ENCODE measurements at places on chromosomes 11 and 22.

- no peak for DNase-seq
These were observed 28.8 kb upstream of the CHKA start for GRCh38 chr11:68150037-68150436.

- no peak for DNase-seq
These were observed 313.5 kb downstream of the MIAT start for GRCh38 chr22:26970809-26971394.

DNA sequence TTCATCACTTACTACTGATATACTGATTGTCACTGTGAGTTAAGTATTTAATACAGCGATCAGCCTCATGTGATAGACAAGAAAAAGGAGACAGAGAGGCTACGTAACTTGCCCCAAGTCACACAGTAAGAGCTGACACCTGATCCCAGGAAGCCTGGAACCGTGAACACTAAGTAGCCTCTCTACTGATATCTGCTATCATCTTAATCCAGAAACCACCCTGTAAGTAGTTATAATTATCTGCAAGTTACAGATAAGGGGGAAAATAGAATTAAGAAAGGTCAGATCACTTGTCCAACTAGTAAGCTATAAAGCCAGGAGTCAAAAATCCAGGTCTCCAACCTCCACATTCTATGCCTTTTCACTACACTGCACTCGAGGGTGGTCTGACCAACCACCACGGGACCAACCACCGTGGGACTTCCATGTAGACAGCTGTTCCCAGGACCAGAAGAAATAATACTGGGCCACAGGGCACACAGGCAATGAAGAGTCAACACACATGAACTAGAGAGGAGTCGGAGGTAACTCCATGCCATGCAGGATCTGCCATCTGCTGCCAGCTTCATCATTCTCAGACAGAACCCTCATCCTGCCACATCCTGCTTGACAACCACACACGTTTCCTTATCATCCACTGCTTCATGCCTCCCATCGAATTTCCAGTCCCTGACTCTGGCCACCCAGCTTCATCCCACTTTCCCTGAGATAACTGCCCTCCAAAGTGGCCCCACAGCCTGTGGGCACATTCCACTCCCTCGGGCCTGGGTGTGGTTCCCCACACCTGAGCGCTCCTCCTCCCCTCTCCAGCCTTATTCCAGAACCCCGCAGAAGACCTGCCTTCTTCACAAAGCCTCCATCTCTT is 58.6 kb downstream of the MICAL3 start:
- DNase-seq = no peak

- DNase-seq = peak; percentile 13
These were observed 18.0 kb downstream of the CREB3L1 start for GRCh38 chr11:46295312-46296058.

DNA sequence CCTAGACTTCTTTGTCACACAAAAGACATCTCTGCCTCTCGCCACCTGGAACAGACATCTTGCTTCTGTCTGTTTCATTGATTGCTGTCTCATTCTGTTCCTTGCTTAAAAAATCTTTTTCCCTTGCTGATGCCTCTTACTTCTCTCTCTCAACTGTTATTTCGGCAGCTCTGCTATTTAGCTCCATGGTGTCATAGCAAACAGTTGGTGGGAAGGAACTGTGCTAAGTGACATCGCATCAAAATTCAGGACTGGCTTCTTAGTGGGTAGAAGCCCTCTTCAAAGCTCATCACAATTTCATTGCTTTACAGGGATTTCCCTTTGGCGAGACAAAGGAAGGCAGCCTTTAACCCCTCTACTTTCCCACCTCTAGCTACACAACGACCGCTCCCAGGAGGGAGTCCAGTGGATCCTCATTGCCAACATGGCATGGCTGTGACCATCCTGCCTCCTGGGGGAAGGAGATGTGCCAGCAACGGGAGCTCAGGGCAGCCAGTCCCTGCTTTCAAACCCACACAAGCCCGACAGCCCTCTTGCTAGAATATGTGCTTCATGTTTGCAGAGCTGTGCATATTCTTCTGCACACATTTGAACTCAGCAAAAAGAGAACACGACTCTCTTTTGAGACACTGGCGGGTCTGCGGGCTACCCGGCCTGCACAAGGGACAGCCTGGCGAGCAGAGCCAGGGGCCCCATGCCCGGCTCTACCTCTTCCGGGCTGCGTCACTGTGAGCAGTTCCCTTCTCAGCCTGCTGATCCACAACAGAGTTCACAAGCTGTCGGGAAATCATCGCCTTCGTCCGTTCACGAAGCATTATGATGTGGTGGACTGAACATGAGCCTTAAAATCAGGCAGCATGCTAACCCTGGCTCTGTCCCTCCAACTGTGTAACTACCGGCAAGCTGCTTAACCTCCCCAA is 51.1 kb upstream of the JAM3 start:
- no peak for DNase-seq

- no peak for DNase-seq
These were observed 1.8 kb upstream of the IL18BP start for GRCh38 chr11:71996946-71997345.

- no peak for DNase-seq
These were observed 6.2 kb upstream of the APLP2 start for GRCh38 chr11:130063451-130063850.

GRCh38 chr11:105867742-105868141 is 154.3 kb downstream of the MSANTD4 start:
- no peak for DNase-seq

DNA sequence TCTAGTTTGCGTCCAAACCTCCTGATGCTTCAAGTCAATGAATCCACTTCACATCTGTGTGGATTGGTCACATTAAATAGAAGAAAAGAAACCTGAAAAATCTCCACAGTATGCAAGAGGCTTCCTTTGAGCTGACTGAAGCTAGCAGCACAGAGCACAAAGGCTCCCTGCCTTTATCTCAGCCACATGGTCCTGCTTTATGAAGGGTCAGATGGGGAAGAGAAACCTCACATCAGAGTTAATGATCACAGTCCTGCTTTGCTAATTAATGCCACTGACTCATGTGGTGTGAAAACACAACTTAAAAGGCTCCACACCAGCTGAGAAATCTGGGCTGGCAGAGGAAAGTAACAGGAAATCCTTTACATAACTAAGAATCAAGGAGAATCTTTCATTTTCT is 1291.0 kb downstream of the LRRC4C start:
- DNase-seq = no peak

GRCh38 chr22:25368271-25368670 is 148.8 kb downstream of the CRYBB2 start:
- DNase-seq = no peak

DNA sequence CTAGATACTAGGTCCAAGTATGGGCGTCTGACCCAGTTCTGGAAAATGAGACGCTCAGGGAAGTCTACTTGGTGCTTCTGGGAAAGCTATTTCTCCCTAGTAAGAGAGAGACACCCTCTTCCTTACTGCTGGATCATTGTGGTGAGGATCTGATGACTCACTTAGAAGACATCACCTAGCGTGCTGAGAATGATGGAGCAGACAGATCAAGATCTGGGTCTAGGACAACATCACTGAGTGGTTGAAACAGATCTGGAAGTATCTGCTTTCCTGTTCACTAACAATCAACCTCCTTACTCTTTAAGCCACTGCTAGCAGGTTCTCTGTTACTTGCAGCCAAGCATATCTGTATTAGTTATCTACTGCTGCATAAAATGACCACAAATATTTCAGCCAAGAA is 38.3 kb upstream of the HMGXB4 start:
- no peak for DNase-seq

DNA sequence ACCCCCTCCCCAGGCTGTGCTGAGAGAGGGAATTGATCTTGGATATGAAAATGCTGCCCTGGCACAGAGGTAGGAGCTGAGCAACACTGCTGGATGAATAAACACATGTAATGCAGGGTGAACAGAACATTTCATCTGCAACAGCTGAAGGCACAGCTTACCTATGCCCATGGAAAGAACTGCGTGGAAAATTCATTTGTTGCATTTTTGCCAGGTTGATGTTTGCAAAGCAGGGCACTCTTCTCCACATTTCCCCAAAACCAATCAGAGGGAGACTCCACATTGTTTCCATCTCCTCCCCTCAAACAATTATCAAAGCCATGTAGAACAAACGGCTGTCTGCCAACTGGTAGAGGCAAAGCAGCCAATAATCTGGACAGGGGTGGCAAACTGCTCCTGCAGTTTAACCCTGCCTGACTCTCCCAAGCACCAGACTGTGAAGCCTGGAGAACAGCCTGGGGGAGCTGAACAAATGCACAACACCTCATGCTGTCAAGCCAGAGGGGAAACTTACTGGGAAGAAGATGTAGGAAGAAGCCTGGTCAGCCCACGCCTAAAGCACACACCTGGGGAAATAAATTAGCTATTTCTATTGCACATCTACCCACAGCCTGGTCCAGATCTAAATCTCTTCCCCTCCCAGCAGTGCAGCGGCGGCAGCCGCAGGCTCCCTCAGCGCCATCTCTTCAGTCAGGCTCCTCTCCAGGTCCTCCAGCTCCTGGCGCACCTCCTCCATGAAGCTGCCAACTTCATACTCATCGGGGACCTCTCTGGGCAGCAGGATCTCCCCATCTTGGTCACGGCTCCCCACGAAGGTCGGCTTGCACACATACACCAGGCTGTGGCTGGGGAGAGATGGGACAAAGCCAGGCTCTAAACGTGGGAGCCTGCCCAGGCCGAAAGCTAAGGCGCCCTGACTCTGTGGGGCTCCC is 44.3 kb downstream of the DKK3 start:
- no peak for DNase-seq

GRCh38 chr11:96101146-96101545 is 177.2 kb upstream of the MTMR2 start:
- no peak for DNase-seq

- DNase-seq = no peak
These were observed 49.2 kb downstream of the CWC15 start for GRCh38 chr11:94924171-94924572.

DNA sequence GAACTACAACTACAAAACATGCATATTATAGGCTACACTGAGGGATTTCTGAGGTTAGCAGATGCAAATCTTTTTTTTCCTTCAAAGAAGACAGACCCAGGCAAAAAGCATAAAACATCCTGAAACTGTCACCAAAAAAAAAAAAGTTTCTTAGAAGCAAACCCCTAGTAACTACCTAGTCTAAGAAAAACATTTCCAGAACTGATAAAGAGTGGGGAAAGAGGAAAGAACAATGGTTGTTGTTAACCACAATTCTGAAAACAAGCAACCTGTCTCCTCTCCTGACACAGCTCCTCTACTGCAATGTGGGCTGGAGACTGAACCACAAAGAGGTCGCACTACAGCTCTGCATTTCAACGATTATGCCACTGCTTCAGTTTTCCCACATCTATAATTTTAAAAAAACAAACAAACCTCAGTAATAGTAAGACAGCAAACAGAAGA is 15.0 kb downstream of the DENND5A start:
- no peak for DNase-seq

- no peak for DNase-seq
These were observed 17.6 kb upstream of the BDNF start for GRCh38 chr11:27717801-27718229.

- no peak for DNase-seq
These were observed 64.3 kb upstream of the RASD2 start for GRCh38 chr22:35476341-35476740.

- DNase-seq = no peak
These were observed 21.0 kb downstream of the OTUB1 start for GRCh38 chr11:64007160-64007628.

DNA sequence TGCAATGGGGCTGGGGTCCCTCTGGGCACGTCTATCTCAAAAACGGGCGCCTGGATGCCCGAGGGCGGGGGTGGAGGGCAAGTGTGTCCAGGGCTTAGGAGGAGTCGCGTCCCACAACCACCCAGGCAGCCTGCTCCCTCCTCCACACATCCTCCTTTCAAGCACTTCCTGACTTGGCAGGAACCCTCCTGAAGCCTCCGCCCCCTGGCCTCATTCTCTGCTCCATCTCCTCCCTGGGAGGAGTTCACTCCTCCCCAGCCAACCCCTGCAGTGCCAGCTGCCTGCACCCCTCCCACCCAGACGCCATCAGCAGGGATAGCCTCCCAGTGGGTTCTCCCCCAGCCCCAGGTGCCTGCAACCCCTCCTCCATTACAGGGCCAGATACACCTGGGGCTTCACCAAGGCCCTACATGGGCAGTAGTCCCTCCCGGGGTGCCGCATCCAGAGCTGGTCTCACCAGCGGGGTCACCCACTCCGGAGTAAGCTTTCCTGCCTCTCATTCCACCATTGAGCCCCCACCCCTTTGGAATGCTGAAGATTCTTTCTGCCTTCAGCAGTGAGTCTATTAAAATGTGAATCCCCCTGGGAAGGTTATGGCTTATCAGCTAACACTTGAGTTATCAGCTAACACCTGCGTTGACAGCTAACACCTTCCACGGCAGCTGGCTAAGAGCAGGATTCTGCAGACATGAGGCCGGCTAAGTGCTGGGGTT is 24.4 kb downstream of the RTN4R start:
- DNase-seq = no peak

DNA sequence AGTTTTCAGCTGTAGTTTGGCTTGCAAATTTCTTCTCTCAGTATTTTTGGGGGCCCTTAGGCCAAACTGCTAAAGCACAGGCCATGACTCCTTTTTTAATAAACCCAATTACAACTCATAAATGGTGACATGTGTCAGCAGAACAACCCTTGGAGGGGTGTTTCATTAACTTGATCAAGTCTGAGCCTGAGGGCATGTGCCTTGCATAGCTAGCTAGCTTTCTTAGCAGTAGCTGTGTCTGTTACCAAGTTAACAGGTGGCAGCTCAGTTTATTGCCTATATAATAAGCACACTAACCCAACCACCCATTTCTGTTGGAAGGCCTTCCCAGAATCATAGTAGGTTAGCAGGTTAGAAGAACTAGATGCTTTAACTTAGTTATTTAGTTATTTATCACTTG is 950.3 kb upstream of the CCDC90B start:
- no peak for DNase-seq

DNA sequence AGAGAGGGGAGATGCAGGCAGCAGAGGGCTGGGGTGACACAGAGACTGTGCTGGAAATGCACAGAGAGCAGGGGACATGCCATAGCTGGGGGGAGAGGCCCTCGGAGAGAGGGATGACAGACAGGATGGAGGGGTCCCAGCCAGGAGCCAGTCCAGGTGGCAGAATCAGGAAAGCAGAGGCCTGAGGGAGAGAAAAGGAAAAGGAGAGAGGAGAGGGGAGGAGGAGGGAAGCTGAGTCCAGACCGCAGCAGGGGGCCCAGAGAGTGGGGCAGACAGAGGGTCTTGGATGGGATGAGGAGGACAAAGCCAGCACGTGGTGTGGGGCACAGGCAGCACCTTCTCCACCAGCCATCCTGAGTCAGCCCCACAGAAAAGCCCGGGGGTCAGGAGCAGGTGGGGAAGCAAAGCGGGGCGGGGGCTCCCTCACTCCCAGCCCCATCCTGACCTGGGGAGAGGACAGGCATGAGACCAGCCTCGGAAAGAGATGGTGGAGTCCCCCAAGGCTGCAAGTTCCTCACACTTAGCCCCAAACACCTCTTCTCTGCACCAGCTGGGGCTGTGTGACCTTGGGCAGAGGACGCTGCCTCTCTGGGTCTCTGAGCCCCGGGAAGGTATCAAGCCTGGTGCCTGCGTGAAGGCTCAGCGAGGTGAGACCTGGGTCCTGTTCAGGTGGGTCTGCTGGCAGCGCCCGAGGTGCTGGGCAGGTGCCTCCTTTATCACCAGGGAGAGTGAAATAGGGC is 48.0 kb downstream of the IGLL1 start:
- no peak for DNase-seq

DNA sequence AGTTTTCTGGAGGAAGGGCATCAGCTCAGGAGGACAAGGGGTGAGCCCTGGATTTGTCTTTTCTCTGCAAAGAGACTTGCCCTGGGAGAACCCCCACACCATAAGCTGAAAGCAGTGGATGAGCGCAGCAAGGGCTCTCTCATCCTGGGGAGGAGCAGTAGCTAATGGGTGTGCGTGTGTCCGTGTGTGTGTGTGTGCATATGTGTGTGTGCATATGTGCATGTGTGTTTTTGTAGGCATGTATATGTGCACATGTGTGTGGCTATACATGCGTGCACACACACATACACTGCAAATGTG is 45.3 kb downstream of the SMIM38 start:
- no peak for DNase-seq

Data from stimulated activated CD8-positive, alpha-beta memory T cell treated with anti-CD3 and anti-CD28 coated beads, Interleukin-4, amount 100 ng/mL, for 1 hour (primary cell).